ENCODE measurements at places on chromosomes 12 and 14. TPM values are rescaled to one million over a fixed set of nuclear protein-coding genes. Genes with fewer than 3 reads are reported as not detected.

The AICDA gene
- total RNA-seq = 0.18 TPM

The GARIN6 gene
- total RNA-seq = not detected

The C1QL4 gene
- not detected for total RNA-seq

The RNF212B gene
- not detected for total RNA-seq

DNA sequence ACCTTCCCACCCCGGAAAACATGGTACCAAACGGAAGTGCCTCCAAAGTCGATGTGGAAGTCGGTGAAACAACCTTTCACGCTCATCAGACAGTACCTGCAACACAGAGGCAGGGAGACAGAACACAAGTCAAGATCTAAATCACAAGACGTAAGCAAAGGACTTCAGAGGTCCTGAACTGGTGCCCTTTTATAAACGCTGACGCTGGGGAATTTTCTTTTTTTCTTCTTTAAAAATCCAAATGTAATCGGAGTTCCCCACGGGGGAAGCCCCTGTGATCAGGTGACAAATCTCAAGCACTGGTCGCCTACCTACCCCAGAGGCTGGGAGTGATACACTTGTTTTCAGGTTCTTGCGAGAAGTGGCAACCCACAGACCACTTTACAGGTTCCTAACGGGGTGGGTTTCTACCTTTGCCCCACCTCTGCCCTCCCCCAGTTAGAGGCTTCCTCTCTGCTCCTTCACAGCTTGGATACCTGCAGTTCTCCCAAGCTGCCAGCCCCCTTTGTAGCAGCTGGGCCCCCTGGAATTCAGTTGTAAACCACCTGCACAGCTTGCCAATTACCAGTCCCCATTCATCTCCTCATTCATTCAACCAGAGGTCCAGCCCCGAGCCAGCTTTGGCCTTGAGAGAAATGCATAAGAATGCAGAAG lies 46.2 kb downstream of the KDM2B start:
- no peaks in the 10 kb centered on the region for H3K36me3 ChIP-seq
- H3K27me3 ChIP-seq = no peaks in the 10 kb centered on the region
- peak; percentile 72 for DNase-seq
- H3K4me3 ChIP-seq = no peak overlapping the region
- peaks cover 64% of the 10 kb centered on the region for H3K4me1 ChIP-seq
- H3K27ac ChIP-seq = peak overlapping the region; percentile 51

DNA sequence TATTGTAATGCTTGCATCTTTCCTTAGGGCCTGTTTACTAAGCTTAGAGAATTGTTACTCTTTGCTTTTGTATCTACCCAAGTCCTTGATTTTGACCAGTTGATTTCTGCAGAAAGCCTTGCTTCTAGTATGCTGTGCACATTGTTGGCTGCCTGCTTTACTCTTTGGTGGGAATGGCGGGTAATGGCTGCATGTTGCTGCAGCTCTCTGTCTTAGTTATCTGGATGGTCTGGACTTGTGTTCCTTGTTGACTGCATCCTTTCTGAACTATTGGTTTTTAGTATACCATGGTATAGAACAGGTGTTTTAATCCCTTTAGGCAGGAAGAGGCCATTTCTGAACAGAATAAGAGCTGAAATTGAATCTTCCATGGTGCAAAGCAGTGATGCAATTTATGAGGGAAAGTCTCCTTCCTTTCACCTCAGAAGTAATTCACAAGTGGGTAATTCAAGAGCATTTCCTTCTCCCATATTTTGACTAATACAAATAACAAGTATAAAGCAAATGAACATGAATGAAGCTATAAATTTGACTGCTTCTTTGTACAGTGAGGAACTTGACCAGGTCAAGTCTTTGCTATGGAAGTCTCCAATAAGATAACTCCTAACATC lies 466.4 kb downstream of the NPAS3 start:
- no peaks in the 10 kb centered on the region for H3K27me3 ChIP-seq
- no peaks in the 10 kb centered on the region for H3K36me3 ChIP-seq
- no peak overlapping the region for H3K27ac ChIP-seq
- H3K4me1 ChIP-seq = no peaks in the 10 kb centered on the region

GRCh38 chr14:94643316-94644101 lies 31.3 kb downstream of the SERPINA3 start:
- DNase-seq = no peak
- H3K36me3 ChIP-seq = no peaks in the 10 kb centered on the region
- H3K27me3 ChIP-seq = no peaks in the 10 kb centered on the region

GRCh38 chr14:84432676-84433075 lies 1097.3 kb upstream of the FLRT2 start:
- no peak for DNase-seq
- H3K4me3 ChIP-seq = no peak overlapping the region
- H3K27ac ChIP-seq = no peak overlapping the region
- H3K36me3 ChIP-seq = no peaks in the 10 kb centered on the region

DNA sequence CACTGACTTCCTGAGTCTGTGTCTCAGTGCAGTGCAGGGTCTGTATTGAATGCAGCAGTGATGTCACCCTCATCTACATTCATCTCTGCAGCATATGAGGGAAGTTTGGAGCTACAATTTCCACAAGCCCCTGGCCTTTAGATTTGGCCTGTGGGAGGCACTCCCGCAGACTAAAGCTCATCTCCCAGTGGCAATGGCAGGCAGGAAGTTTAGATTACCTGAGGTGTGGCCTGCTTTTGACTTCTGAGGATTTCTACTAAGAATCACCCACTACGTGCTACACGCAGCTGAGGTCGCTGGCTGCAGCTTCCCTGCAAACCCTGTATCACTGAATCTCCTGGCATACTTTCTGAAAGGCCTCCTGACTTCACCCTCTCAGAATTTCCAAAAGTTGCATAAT lies 202.2 kb upstream of the PRKD1 start:
- DNase-seq = no peak
- no peaks in the 10 kb centered on the region for H3K36me3 ChIP-seq
- H3K27ac ChIP-seq = no peak overlapping the region
- H3K27me3 ChIP-seq = no peaks in the 10 kb centered on the region
- no peaks in the 10 kb centered on the region for H3K4me1 ChIP-seq

- no peak overlapping the region for H3K27ac ChIP-seq
- H3K4me3 ChIP-seq = no peak overlapping the region
- H3K27me3 ChIP-seq = no peaks in the 10 kb centered on the region
- no peaks in the 10 kb centered on the region for H3K4me1 ChIP-seq
Measured at GRCh38 chr12:100464529-100464928, 9.1 kb upstream of the NR1H4 start.

DNA sequence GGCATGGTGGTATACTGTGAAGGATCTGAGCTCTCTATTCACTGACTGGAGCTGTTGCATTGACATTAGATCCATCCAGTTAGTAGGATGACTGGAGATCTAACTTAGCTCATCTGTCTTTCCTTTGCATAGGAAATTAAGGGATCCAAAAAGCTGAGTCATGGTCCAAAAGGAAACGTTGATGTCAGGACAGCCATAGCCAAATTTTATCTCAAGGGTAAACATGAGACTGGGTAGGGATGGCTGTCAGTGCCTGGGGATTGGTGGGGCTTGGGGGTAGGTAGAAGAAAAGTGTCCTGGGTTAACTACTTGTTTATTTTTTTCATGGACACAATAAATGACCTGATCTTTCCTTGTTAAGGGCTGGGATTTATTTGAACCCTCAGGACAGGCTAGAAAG lies 4.6 kb downstream of the FAM177A1 start:
- H3K36me3 ChIP-seq = no peaks in the 10 kb centered on the region
- H3K4me3 ChIP-seq = no peak overlapping the region
- no peak for DNase-seq
- H3K4me1 ChIP-seq = peaks cover 13% of the 10 kb centered on the region

GRCh38 chr14:106831322-106831720 lies 1304.9 kb downstream of the TMEM121 start:
- no peak overlapping the region for H3K27ac ChIP-seq
- DNase-seq = peak; percentile 12
- no peaks in the 10 kb centered on the region for H3K4me1 ChIP-seq

GRCh38 chr14:102898298-102898697 lies 24.2 kb upstream of the AMN start:
- H3K4me1 ChIP-seq = peaks cover 17% of the 10 kb centered on the region
- H3K27ac ChIP-seq = no peak overlapping the region
- H3K4me3 ChIP-seq = no peak overlapping the region
- peaks cover 13% of the 10 kb centered on the region for H3K36me3 ChIP-seq

DNA sequence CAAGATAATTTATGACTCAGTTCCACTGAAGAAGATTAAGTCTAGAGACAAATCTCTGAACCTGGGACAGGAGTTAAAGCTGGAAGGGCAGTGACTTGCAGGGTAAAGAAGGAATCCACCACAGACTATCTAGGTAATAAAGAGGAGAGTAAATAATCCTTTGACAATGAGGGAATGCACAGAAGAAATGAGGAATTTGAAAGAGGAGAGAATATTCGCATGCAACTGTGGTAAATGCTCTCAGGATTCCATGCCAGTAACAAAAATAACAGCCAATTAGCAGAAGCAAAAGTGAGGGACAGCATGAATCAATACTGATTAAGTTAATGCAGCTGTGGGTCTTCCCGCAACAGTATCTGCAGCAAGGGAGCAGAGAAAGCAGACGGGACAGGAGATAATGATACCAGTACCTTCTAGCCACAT lies 77.0 kb downstream of the KITLG start:
- H3K4me1 ChIP-seq = no peaks in the 10 kb centered on the region
- no peaks in the 10 kb centered on the region for H3K36me3 ChIP-seq
- H3K27ac ChIP-seq = no peak overlapping the region
- H3K4me3 ChIP-seq = no peak overlapping the region

- DNase-seq = no peak
- no peaks in the 10 kb centered on the region for H3K4me1 ChIP-seq
- H3K36me3 ChIP-seq = no peaks in the 10 kb centered on the region
- no peaks in the 10 kb centered on the region for H3K27me3 ChIP-seq
Measured at GRCh38 chr14:23667134-23667533, 31.0 kb downstream of the DHRS2 start.

DNA sequence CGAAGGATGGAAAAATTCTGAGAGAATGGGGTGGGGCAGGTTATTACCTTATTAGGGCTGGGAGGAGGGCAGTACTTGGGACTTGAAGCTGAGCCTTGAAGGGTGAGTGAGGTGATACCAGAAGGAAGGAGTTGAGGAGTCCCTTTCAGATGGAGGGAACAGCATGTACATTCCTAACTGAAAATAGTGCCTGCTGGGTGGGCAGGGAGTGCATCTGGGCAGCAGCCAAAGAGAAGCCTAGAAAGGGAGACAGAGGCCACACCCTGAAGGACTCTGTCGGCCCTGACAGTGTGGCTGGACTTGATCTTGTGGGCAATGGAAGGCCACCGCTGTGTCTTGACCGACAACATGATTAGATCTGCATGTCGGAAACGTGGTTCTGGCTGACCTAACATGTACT lies 147.6 kb downstream of the NDUFA12 start:
- no peak overlapping the region for H3K27ac ChIP-seq
- H3K4me3 ChIP-seq = no peak overlapping the region
- no peaks in the 10 kb centered on the region for H3K27me3 ChIP-seq
- no peak for DNase-seq
- no peaks in the 10 kb centered on the region for H3K4me1 ChIP-seq
- H3K36me3 ChIP-seq = no peaks in the 10 kb centered on the region

Measured in CD8-positive, alpha-beta memory T cell (primary cell).